ENCODE measurements at places on chromosomes 5 and 9. TPM values are rescaled to one million over a fixed set of nuclear protein-coding genes. Genes with fewer than 3 reads are reported as not detected.

DNA sequence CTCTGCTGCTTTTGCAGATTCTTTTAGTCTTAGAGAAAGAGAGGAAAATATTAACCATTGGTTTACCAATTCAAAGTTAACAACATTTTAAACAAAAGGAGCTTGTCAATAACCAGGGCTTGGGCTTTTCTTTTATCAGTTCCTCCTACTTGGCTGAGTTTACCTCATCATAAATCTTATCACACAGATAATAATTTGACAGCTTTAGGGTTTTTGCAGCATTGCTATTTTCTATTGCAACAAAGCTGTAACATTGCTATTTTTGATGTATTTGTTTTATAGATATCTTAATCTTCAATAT, 9.8 kb upstream of the ABL1 start:
- DNase-seq: no peak

DNA sequence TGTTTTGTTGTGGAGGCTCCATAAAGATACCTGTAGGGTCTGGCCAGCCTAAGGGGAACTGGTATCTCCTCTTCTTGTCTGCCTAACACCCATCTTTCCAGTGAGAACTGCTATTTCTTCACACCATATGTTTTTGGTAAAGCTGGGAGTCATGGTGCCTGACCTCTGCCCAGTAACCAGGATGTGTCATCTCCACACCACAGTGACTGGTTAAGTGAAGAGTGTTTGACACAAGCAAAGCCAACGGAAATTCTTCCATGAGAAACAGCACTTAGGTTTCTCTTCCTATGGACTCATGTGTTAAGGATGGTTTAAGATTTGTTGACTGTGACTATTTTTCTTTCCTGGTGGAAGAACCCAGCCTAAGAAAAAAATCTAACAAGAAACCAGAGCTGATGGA, 111.5 kb downstream of the HTR4 start:
- no peak for DNase-seq

GRCh38 chr9:136543830-136544547, 1.9 kb downstream of the NOTCH1 start:
- DNase-seq: no peak

DNA sequence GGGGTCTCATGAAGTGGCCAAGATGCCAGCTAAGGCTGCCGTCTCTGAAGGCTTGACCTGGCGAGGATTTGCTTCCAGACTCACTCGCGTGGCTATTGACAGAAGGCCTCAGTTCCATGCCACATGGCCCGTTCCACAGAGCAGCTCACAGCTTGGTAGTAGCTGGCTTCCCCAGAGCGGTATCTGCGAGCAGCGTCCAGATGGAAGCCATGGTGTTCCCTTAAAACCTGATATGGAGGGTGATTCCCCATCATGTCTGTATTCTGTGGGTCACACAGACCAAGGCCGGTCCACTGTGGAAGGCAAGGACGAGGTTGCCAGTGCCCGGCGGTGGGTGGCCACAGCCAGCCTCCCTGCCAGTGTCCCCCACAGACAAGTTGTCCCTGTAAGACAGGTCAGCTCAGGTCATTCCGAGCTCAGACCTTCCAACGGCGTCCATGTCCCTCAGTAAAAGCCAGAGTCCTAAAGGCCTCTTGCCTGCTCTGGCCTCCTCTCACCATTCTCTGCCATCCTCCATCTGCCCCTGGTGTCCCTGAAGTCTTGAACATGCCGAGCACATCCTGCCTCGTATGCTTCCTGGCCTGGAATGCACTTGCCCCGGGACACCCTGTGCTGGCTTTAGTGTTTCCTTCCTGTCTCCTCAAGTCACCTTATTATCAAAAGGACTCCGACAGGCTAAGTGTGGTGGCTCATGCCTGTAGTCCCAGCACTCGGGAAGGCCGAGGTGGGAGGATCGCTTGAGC, 61.3 kb upstream of the LRRTM2 start:
- no peak for DNase-seq

Gene LECT2
- total RNA-seq: not detected

Gene SPATA6L
- 0.56 TPM for total RNA-seq

- DNase-seq: no peak
These were observed 85.1 kb downstream of the GIN1 start for GRCh38 chr5:103034662-103035392.

GRCh38 chr9:5633243-5633642, 4.3 kb downstream of the RIC1 start:
- DNase-seq: no peak

GRCh38 chr5:172336676-172337285, 53.2 kb upstream of the UBTD2 start:
- no peak for DNase-seq

DNA sequence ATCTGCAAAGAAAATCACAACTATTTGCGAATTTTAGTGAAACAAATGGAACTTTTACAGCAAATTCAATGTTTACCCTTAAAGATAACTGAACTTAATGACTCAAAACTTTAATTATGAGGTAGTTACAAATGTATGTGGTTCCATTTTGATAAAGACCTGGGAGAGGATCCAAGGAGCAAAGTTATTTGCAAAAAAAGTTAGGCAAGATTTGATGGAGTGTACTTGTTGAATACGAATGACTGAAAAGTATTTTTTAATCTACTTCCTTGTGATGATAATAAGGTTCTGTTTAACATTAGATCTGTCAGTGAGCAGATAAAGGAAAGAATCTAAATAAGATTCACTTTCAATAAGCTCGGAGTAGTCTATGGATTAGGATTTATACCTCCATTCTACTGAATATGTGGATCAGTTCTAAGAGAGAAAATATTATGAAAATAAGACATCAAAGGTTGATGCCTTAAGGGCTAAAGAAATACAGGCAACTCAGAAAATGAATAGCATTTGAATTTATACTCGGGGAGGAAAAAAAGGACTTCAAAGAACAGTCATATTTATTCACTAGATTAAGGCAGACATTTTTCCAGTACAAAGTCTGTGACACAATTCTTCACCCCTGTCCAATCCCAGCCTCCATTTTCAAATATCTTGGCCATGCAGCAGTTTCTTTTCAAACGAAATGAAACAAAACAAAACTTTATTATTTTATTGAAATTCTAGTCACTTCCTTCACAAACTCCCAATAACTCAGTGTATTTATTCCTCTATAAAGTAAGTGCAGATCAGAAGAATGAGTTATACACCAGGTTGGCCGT, 199.8 kb downstream of the PDE4D start:
- DNase-seq: no peak

DNA sequence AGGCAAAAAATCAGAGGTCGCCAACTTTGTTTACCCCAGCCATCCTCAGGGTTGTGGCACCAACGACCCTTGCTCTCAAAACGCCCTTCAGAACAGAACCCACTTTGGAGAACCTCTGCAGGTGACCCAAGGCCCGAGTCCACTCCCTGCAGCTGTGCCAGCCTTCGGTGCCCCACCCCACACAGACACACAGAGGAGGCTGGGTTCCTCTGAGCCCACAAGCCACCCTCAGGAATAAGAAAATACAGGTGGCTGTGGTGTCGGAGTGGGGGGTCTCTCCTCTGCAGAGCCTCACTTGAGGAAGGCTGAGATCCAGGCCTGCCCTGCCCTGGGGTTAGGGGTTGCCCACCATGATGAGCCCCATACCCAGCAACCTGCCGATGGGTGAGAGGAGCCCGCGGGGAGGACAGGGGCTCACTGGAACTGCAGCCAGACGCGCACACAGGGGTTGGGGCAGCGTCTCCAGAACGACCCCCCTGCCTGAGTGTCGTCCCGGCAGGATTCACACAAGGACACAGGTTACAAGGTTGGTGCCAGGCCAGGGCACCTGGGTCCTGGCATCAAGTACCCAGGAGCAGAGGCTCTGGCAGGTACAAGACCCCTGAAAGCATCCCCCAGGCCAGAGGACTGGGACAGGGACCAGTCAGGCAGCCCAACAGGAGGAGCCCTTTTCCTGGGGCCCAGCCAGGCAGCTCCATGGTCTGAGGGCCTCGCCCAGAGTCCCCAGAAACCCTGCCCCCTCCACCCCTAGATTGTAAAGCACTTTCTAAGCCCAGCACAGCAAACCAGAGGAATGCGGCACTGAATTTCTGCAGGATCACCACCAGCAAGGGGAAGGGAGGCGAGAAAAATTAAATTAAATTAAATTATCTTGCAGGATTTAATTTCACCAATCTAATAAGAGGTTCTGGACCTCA, 40.0 kb downstream of the NACC2 start:
- no peak for DNase-seq

DNA sequence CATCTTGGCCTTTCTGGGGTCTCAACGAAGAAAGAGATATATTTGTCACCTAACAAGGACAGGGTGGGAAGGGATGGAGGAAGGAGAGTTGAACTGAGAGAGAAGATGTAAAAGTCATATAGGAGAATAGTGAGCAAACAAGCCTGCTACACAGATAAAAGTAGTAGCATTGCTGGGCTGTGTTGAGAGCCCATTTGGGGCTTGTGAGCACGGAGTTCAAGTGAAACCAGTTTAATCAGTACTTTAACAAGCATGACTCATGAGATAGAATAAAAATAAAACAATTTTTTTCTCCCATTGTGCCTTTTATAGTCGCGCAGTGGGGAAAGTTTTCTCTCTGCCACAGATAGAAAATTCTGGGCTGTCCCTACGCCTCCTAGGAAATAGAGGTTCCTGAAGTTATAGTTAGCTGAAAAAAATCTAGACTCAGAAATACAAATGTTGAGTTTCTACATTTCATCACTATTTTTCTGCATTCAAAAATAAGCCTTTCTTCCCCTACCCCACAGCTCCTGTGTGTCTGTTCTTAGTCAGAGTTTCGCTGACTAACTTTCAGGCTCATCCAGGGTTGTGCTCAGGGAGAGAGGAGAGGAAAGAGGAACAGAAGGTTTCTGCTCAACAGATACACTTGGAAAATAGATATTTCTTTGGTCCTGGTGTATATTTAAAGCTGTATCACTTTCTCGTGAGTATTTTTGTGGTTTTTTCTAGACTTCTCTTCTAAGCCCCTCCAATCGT, 395.8 kb upstream of the ADAMTSL1 start:
- no peak for DNase-seq

Gene FOXD4L4
- total RNA-seq: not detected

DNA sequence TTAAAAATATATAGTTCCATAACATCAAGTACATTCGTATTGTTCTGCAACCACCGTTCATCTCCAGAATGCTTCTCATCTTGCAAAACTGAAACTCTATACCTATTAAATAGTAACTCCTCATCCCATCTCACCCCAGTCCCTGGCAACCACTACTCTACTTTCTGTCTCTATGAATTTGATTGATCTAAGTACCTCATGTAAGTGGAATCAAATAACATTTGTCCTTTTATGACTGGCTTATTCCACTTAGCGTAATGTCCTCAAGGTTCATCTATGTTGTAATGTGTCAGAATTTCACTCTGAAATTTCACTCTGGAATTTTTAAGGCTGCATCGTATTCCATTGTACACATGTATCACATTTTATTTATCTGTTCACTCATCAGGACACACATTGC, 132.1 kb upstream of the RUSC2 start:
- no peak for DNase-seq

- no peak for DNase-seq
These were observed 337.8 kb upstream of the PAPPA start for GRCh38 chr9:115815786-115816185.

DNA sequence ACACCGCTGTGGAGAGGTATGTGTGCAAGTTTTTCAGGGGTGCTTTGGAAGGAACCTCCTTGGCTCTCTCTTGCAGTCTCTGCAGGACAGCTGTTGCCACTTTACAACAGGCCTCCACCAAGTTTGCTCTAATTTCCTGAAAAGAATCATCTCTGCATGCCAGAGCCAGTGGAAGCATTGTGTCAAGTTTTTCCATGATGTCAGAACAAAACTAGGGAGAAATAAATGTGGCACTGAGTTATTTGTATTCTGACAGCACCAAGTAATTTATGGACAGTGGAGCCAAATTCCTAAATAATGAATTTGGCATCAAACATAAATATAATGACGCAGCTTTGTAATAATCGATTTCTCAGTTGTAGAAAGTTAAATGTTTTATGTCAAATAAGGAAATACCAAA, 146.9 kb downstream of the KIAA0825 start:
- DNase-seq: no peak

Gene PCDHB16
- not detected for total RNA-seq

Gene NR5A1
- total RNA-seq: not detected

DNA sequence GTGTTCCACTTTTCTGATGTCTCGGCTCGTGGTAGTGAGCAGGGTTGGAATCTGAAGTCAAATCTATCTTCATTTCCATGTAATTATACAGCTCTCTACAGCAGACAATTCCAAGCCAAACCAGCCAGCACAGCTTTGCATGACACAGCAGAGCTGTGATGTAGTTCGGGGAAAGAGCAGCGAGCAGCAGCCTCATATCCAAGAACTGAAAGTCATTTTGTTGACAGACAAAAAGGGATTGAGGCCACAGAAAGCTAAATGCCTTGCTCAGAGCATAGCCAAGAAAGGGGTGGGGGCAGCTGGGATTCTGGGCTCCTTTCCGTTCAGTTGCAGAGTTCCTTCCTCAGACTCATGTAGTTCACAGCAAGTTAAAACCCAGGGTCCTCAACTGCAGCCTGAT, 32.1 kb downstream of the LCP2 start:
- DNase-seq: no peak

Gene CFAP90
- total RNA-seq: not detected

Gene ZNF354C
- 6.0 TPM for total RNA-seq

DNA sequence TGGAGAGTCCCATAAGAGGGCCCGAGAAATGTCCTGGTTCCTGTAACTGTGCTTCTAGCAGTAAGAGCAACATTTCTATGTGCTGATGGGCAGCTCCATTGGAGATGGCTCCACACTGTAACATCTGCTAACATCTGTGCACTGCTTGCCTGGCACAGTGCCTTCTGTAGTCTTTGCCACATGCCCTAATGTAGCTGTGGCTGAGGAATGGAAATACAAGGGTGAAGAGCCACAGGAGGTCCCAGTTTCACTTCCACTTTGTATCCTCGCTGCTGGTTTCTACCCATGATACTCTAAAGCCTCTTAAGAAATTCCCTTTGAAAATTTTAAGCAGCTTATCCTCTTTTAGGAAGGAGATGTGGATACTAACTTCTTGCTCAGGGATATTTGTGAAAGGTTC, 97.4 kb downstream of the HOMER1 start:
- peak; percentile 42 for DNase-seq

DNA sequence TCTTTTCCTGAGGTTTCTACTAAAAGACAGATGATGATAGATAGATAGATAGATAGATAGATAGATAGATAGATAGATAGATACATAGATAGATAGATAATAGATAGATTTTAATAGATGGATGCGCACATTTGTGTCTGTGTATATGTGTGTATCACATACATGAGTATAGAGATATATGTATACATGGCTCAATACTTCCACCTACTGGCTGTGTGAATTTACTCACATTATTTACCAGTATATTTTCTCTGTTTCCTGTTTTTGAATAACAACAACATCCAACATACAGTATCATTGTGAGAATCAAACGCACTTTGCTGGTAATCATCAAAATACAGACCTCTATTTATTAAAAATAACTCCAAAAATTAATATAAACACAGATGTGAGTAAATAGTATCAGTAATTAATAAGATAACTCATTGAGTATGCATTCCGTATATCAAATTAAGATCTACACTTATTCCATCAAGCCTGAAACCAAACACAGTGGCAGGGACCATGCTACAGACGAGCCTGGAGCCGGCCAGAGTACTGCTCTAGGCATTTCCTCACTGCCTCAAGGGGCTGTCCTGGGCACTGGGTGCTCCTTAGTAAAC, 338.0 kb downstream of the SEMA5A start:
- DNase-seq: no peak

Gene GABRA6
- not detected for total RNA-seq

GRCh38 chr9:115229496-115229895, 111.5 kb upstream of the TNC start:
- no peak for DNase-seq

- DNase-seq: no peak
These were observed 102.2 kb downstream of the MEF2C start for GRCh38 chr5:88780736-88781135.

Gene CCDC183
- 0.91 TPM for total RNA-seq
